ENCODE measurements at places on chromosomes 6 and 20.

DNA sequence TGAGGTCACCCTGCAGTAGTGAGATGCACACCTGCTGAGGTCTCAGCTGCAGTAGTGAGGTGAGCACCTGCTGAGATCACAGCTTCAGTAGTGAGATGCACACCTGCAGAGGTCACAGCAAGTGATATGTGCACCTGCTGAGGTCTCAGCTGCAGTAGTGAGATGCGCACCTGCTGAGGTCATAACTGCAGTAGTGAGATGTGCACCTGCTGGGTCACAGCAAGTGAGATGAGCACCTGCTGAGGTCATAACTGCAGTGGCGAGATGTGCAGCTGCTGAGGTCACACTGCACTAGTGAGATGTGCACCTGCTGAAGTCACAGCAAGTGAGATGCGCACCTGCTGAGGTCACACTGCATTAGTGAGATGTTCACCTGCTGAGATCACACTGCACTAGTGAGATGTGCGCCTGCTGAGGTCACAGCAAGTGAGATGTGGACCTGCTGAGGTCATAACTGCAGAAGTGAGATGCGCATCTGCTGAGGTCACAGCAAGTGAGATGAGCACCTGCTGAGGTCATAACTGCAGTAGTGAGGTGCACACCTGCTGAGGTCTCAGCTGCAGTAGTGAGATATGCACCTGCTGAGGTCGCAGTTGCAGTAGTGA, 20.8 kb downstream of the ZDHHC14 start:
- no peak for DNase-seq

GRCh38 chr6:144234399-144234798, 50.7 kb upstream of the UTRN start:
- DNase-seq, result no peak

GRCh38 chr6:44294832-44295791, 18.0 kb downstream of the AARS2 start:
- DNase-seq, result no peak

DNA sequence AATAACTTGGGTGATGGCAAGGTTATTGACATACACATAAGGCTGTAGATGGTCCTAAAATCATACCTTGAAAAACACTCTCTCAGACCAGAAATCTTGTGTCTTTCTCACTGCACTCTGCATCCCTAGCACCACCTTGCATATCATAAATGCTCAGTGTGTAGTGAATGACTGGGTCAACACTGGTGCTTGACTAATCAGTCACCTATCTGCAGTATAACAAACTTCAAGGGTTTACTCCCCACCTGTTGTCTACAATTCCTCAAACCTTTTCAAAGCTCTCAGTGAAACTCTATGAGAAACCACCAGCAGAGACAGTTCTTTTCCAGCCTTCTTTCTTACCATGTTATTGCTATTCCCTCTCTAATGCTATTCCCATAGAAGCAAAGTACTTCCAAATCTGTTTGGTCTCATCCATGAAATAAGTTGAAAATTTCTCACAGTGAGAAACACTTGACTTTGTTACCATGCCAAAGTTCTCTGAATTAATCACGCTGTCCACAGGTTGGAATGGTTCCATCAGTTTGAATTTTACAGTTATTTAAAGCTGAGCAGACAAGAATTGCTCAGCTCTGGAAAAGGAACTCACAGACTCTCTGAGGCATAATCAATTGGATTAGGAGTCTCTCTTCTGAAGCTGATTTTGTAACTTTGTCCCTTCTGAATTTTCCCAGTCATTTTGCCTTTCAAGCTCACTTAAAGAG, 104.8 kb upstream of the EYA4 start:
- no peak for DNase-seq

- no peak for DNase-seq
These were observed 188.4 kb downstream of the JARID2 start for GRCh38 chr6:15434263-15434662.

- no peak for DNase-seq
These were observed 45.5 kb downstream of the ANKS1A start for GRCh38 chr6:34934516-34934915.

- no peak for DNase-seq
These were observed 150.7 kb upstream of the GMDS start for GRCh38 chr6:2396042-2396657.

GRCh38 chr6:45681860-45682511, 304.3 kb upstream of the SUPT3H start:
- peak; percentile 13 for DNase-seq

GRCh38 chr6:25927178-25927577, 3.3 kb downstream of the SLC17A2 start:
- no peak for DNase-seq

- no peak for DNase-seq
These were observed 46.5 kb downstream of the ALDH8A1 start for GRCh38 chr6:134903448-134903847.

- no peak for DNase-seq
These were observed 107.1 kb downstream of the COL12A1 start for GRCh38 chr6:75098709-75099108.

GRCh38 chr6:166325383-166326042, 16.8 kb downstream of the SFT2D1 start:
- no peak for DNase-seq

DNA sequence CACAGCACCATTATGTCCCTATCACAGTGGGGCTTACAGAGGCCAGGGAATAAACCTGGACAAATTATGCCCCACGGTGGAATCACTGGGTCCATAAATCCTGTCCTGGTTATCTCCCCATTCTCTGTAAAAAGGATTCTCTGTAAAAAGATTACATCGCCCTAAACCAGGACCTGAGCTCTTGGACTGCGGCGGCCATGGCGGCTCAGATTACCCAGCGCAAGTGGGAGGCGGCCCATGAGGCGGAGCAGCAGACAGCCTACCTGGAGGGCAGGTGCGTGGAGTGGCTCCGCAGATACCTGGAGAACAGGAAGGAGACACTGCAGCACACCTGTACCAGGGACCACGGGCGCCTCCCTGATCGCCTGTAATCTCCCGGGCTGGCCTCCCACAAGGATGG, 8.4 kb upstream of the HLA-A start:
- no peak for DNase-seq

DNA sequence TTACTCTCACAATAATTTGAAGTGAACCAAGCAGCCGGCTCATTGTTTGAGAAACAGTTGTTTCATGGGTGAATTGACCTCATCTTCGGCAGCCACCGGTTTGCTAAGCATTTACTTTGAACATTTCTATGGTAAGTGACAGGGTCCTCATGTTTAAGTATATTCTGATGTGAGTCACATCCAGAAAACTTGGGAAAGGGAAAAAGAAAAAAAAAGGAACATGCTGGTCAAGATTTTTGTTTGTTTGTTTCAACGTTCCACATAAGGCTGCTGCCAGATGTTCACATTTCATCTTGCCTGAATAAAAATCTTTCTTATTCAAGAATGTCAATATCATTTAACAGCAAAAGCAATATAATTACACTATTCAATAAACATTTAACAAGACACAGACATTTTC, 55.0 kb upstream of the EXOC2 start:
- no peak for DNase-seq

GRCh38 chr6:165439928-165440554, 130.6 kb upstream of the C6orf118 start:
- no peak for DNase-seq

DNA sequence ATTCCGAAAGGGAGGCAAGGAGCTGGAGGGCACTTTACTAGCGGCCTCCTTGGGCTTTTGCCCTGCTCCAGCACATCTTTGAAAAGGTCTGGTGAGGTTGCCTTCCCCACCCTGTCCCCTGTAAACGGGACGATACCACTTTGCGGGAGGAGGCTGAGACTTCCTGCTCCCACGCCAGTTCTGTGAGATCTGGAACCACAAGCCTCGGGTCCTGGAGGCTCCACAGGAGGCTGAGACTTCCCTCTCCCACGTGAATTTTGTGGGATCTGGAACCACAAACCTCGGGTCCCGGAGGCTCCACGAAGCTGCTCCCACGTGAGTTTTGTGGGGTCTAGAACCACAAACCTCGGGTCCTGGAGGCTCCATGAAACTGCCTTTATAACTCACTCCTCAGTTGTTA, 209.3 kb downstream of the DLL1 start:
- DNase-seq, result no peak

- DNase-seq, result no peak
These were observed 35.0 kb upstream of the TRAM2 start for GRCh38 chr6:52611833-52612232.

DNA sequence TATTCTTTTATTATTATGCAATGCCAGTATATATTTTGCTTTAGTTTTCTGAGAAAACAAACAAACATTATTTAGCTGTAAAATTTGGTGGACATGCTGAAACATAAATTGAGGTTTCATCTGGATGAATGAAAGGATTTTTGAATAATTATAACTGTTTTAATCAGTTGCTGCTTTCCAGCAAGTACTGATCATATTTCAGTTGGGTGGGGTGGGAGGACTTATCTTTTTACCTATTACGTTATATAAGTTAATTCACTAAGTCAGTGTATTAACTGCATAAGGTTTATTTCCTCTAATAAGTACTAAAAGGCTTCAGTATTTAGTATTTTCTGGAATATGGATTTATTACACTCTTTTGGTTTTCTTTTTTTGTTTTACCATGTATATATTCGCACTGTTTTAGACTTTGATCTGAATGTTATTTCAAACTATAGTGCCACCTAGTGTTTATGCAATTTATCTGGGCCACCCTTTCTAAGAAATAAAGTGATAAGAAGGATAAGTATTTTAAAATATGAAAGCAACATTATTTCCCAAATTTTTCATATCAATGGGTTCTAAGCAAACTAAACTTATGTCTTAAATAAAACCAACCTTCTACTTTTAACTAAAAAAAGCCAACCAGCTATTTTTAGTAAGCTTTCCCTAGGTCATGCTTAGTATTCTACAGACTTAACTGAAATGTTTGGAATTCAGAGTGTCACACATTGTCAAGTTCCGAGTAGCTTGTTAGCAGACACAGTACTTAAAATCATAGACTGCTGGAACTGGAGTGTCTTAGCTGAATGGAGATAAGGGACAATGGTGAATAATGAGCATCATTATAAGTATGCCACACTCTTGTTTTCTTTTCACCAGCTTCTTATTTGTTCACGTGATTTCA, 105.4 kb upstream of the MCHR2 start:
- DNase-seq, result no peak

GRCh38 chr6:158283304-158283980, 28.8 kb upstream of the TULP4 start:
- DNase-seq, result peak; percentile 10

DNA sequence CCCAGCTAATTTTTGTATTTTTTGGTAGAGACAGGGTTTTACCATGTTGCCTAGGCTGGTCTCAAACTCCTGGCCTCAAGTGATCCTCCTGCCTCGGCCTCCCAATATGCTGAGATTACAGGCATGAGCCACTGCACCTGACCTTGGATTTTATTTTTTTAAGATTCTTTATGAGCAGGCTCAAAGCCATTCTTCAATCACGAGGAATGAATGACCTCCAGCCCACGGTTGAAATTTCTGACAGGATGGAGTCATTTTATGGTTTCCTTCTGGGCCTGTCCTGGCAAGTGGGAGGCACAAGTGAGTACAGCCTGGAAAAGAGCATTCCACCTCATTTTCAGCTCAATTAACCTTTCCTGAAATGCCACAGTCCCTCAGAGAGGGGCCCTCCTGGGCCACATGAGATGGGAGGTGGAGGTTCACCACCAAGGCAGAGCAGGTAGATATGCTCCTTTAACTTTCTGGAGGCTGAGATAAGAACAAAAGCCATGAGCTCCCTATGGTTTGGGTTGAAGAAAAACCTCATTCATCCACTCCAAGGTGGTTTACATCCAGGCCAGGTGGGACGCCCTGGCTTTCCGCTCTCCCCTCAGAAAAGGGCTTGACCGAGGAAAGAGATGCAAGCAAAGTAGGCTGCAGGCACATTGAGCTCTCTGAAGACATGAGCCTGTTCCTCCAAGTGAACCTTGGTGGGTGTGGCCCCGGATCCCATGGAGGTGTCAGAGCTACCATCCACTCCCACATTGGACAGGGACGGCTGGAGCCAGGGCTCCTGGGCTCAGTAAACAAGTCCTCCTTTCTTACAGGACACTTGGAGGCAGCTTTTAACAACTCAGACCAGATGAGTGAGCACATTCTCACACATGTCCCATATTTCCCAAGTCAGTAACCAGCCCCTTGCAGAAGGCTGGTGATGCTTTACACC, 208.5 kb upstream of the SSTR4 start:
- DNase-seq, result no peak

GRCh38 chr20:50848846-50849673, 54.2 kb downstream of the BCAS4 start:
- no peak for DNase-seq

DNA sequence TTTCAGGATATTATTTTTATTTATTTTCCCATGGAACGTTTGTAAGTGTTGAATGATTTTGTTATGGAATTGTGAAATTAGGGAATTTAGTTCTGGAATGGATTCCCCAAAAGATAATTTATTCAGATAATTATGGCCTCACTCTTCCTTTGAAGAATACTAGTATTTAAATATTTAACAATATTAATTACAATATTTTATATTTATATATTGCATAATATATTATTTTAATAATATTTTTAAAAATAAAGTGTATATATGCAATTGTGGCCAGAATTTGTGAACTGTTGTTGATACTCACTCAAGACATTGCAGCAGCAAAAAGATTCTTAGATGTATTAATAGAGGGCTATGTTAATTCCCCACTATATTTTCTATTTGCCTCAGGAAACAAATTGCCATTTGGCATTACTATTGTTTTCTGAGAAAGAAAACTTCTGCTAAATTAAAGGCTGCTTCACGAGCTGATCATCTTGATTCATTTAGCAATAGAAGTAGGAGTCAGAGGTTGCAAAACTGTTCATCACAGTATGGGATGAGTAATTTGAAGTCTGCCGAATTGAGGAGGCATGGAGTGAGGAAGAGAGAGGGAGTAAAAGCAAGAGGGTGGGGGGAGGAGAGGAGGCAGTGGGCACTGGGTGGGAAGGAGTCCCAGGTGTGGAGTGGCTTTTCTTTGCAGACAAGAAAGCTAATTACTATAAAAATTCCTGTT, 729.2 kb downstream of the DHX35 start:
- DNase-seq, result no peak

GRCh38 chr20:54479138-54479906, 3.9 kb downstream of the DOK5 start:
- no peak for DNase-seq

- no peak for DNase-seq
These were observed 50.1 kb upstream of the RNF24 start for GRCh38 chr20:4065391-4065844.

DNA sequence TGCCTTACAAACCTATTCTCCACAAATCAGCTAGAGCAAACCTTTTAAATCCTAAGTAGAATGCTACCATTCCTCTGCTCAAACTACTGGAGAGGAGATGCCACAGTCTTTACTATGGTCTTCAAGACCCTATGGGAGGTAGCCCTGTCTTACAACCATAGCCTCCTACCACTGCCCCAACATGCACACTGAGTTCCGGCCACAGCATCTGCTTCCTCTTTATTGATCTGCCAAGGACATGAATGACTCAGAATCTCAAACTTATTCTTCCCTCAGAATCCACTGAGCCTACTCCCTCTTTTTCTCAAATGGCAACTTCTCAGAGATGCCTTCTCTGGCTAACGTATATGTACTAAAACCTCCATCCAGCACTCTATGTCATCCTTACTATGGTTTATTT, 12.2 kb upstream of the ANKEF1 start:
- no peak for DNase-seq

Measured in effector memory CD8-positive, alpha-beta T cell (primary cell).